ENCODE measurements at places on chromosomes 2 and 18.

GRCh38 chr2:195404651-195405050, 252.4 kb upstream of the SLC39A10 start:
- DNase-seq = no peak

DNA sequence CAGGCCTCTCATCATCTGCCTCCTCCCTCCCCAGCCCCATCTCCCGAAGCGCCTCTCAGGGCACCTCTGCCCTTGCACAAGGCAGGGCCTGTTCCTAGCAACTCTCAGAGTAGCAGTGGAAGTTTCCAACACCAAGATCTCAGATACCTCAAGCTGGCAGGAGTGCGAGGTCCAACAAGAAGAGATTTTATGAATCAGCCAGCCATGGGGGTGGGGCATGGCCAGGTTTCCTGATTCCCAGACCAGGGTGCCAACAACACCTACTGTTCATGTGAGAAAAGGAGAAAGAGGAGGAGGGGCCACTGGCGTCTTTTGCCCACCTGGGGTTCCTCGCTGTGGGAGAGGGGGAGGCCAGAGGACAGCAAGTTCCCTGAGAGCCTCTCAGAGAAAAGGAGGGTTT, 6.6 kb upstream of the STEAP3 start:
- DNase-seq = no peak

DNA sequence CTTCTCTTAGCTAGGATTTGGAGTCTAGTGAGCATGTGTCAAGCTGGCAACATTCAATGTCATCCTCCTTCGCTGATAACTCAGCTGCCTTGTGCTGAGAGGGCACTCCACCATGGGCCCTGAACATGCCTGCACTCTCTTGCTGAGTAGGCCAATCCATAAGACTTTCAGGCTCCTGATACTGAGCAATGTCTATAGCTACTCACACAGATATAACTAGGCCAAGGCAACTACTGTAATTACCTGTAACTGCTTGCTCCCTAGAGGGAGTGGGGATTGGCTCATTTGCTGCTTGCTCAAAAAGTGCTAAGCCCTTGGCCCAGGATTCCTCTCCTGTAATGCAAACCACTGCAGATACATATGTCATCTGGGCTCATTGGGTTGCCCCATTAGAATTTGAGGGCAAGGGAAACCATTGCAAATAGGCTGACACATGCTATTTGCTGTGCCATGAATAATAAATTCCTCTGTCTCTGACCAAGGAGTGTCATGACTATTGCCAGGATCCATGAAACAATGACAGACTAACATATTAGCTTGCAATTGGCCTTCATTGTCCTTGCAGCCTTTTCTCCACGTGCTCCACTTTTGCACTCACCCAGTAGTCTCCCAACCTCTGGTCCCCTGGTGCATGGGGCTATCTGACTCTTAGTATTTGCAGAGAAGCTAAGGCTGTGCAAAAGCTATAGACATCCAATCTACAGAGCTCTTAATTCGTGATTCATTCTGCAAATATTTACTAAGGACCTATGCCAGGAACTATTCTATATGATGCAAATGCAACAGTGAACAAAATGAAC, 36.9 kb upstream of the BMPR2 start:
- DNase-seq = no peak

GRCh38 chr2:192570788-192571187, 376.1 kb upstream of the TMEFF2 start:
- no peak for DNase-seq

All from MV-4-11 (cell line).